ENCODE measurements at places on chromosomes 11 and 22.

DNA sequence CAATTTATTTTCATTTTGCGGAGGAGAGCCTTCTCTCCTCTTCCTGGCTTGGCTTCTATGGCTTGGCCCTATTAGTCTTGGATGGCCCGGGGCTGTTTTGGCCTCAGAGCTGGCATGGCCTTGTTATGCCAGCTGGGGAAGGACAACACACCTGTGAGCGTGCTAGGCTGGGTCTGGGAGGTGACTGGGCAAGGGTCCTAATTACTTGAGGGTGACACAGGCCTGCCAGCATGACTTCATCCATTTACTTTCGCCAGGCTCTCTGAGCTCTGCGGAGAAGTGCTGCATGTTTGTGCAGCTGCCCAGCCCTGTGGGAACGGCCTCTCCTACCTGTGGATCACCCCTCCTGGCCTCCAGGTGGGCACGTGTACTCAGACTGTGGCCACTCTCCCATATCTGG, 153.6 kb downstream of the SNX19 start:
- DNase-seq, result no peak

DNA sequence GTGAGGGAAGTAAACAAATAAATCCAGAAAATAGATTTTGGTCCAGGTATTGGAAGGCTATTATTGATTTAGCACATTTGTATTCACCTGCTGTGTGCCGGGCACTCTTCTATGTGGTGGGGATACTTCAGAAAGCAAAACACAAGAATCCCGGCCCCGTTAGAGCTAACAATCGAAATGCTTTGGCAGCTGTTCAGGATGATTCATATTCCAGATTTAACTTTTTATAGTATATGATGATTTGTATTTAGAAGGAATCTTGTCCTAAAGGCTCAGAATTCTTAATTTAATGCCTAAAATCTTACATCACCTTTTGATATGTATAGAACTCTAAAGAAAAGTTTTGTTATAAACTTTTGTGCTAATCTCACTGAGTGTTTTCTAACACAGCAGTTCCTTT, 28.0 kb downstream of the ZC3H12C start:
- DNase-seq, result no peak

DNA sequence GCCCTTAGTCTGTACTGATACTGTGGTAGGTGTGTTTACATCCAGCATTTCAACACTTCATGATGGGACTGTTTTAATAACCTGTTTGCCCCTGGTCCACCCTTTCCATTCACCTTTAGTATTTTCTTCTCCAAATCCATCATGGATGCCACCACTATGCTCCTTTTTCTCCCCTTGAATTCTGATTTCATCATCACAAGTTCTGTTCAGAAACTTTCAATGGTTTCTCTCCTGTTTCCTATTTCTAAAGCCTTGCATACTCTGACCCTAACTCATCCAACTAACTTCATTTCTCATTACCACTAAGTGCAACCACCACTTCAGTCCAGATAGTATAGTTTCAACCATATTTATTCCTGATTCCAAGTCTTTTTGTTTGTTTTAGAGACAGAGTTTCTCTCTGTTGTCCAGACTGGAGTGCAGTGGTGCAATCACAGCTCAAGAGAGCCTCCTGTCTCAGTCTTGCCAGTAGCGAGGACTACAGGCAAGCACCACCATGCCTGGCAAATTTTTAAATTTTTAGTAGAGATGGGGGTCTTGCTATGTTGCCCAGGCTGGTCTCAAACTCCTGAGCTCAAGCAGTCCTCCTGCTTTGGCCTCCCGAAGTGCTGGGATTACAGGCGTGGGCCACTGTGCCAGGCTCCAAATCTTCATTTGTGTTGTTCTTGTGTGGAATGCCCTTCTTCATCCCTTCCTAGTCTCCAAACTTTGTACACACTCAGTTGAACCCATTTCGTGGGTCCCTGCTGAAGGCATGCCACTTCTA, 1.2 kb upstream of the LIN7C start:
- DNase-seq, result no peak

GRCh38 chr11:76558891-76559290, 111.7 kb downstream of the LRRC32 start:
- DNase-seq, result no peak

GRCh38 chr11:47241841-47242301, 6.7 kb downstream of the ACP2 start:
- no peak for DNase-seq

DNA sequence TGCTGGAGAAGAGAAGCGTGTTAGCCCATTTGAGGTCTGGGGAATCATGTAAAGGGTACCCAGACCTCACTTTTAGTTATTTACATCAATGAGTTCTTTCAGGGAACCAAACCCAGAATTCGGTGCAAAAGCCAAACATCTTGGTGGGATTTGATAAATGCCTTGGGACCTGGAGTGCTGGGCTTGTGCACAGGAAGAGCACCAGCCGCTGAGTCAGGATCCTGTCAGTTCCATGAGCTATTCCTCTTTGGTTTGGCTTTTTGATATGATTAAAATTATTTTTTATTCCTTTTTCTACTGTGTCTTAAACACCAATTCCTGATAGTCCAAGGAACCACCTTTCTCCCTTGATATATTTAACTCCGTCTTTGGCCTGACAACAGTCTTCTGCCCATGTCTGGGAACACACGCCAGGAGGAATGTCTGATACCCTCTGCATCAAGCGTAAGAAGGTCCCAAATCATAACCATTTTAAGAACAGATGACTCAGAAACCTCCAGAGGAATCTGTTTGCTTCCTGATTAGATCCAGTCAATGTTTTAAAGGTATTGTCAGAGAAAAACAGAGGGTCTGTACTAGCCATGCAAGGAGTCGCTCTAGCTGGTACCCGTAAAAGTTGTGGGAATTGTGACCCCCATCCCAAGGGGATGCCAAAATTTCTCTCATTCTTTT, 65.2 kb downstream of the ALX4 start:
- no peak for DNase-seq

GRCh38 chr11:102240502-102240901, 76.8 kb upstream of the BIRC3 start:
- DNase-seq, result no peak

DNA sequence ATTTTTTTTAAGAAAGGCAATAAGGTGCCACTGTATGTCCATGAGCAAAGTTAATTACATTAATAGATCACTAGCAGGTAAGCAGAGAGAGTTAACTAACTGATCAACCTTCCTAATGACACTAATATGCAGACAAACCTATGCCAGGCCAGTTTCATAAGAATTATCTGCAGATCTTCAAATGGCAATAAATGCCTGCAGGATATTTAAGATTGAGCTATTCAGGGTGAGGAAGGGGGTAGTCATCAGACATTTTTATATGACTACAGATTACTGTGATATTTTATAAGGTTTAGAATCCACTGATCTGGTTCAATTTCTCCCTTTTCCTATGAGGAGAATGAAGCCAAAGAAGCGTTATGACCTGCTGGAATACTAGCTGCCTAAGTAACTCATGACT, 30.2 kb downstream of the CARD18 start:
- no peak for DNase-seq

DNA sequence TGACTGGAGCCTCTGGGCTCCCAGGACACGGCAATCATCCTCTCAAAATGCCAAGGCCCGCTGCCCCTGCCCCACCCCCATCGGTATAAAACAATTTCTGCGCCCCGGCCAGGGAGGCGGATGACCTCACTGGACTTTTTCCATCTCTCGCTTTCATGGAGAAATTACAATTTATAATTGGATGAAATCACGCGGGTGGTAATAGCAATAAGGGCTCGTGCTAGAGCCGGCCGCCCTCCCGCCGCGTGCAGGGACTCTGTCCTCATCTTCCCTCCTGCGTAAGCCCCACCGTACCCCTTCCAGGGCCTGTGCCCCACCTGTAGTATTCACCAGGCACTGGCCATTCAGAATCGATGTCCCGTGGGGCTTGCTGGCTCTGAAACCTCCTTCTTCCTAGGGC, 64.5 kb downstream of the MACROD1 start:
- DNase-seq, result no peak

DNA sequence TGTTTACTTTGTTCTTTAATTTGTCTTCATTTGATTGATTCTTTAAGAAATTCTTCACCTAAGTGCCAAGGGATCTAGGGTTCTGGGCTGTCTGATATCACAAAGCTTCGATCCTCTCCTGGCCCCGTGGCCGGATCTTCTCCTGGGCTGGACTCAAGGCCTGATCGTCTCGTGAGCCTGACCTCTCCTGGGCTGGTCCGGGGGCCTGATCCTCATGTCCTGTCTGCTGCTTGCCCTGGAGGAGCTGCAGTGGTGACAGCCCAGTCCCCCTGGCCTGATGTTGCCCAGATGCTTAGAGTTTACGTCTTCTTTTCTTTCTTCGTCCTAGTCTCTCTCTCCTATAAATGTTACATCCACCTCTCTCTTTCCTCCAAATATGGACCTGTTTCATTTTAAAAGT, 3.3 kb downstream of the NADSYN1 start:
- no peak for DNase-seq

DNA sequence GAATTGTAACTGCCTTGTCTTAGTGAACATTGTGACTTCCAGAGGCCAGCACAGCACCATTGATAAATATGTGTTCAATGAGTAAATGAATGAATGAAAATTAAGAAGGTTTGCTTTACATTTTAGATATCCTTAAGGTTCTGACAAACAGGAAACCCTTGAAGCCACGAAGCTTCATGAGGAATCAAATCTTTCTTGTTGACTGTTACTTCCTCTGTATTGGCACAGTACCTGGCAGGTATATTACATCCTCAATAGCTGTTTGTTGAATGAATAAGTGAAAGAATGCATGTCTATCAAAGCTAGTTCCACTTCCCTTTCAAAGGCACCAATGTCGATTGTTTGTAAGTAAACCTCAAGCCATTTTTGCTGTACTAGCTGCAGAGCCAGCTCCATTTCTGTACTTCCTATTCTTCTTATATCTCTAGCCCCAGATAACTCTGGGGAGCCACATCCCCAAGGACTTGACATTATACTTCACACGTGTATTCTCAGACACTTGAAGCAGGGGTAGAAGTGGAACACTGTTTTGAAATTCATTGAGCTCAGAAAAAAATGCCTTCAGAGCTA, 140.3 kb upstream of the RAG2 start:
- DNase-seq, result no peak

DNA sequence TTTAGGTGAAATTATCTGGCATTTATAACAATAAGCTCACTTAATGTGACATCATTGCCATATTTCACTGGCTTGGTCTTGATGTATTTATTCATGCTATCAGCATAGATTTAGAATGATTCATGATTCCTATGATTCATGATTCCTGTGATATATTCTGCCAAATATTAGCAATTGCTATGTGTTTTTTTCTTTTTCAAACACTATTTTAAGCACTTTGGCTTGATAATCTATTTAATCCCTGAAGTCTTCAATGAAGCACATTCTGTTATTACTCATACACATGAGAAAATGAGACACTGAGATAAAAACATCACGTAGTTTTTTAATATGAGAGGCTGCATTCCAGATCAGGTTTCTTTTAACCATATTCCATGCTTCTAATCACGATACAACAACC, 78.5 kb downstream of the LUZP2 start:
- DNase-seq, result no peak

DNA sequence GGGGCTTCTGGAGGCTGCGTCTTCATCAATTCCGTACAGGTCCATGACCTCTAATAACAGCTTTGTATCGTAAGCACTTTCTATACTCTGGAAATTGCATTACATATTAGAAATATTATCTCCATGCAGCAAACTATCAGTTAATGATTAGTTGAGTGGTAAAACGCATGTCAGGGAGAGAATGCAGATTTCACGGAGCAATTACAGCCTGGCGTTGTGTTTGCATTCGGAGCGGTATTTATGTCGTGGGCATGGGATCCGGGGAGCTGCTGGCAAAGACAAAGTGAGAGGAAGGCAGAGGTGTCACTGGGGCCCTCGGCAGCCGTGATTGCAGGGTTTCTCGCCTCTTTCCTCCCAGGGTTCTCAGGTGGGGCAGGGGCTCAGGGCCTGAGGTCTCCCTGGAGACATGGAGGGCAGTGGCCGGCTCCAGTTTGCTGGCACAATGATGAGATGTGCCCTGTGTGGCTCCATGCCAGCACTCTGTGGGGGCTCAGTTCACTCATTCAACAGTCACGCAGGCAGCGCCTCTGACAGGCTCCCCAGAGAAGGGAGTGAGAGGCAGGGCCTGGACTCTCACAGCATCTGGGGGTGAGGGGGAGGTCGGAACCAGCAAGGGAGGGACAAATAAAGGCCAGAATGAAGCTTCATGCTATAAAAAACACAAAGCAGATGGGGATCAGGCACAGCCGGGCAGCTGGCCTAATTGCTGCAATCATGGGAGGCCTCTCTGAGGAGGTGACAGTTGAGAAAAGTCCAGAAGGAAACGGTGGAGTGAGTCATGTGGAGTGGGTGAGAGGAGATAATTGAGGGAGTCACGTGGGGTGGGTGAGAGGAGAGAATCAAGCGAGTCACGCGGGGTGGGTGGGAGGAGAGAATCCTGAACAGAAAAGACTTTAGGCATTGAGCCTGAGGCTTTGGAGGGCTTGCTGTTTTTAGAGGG, 1002.7 kb downstream of the BRD1 start:
- DNase-seq, result no peak

- no peak for DNase-seq
Measured at GRCh38 chr11:128196235-128196634, 391.1 kb downstream of the ETS1 start.

GRCh38 chr22:28918550-28919271, 35.3 kb downstream of the ZNRF3 start:
- no peak for DNase-seq

DNA sequence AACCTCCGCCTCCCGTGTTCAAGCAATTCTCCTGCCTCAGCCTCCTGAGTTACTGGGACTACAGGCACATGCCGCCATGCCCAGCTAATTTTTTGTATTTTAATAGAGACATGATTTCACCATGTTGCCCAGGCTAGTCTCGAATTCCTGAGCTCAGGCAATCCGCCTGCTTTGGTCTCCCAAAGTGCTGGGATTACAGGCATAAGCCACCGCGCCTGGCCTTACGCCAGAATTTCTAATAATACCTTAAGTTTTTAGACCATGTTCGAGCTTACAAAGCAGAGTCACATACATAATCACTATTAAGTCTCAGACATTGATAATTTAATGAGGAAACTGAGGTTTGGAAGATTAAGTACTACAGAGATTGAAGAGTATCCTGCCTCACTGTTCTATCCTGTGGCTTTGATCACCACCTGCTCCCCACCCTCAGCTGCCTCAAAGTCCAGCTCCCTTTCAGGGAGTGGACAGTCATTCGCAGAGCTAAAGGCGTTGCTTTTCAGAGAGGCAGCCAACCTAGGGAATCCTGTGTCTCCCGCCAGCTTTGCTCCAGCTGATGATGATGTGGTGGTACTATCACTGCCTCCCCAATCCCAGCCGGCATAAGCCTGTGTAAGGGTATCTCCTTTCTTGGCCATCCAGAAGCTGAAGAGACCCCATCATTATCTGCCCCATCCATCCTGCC, 7.7 kb downstream of the UBASH3B start:
- no peak for DNase-seq
